ENCODE measurements at places on chromosomes 12 and 14. TPM values are rescaled to one million over a fixed set of nuclear protein-coding genes. Genes with fewer than 3 reads are reported as not detected.

CYP46A1 gene
- total RNA-seq: 0.10 TPM

MAP3K9 gene
- 7.8 TPM for total RNA-seq

SP7 gene
- total RNA-seq: not detected

KRT72 gene
- not detected for total RNA-seq

OR6C2 gene
- total RNA-seq: not detected

LGR5 gene
- 5.1 TPM for total RNA-seq
